ENCODE measurements at places on chromosomes 16 and 17. TPM values are rescaled to one million over a fixed set of nuclear protein-coding genes. Genes with fewer than 3 reads are reported as not detected.

NATD1 gene
- 5.4 TPM for total RNA-seq

TNS4 gene
- 23.5 TPM for total RNA-seq

CHTF18 gene
- total RNA-seq: 77.8 TPM

HS3ST3B1 gene
- total RNA-seq: not detected

MPP3 gene
- 17.4 TPM for total RNA-seq

PRM3 gene
- total RNA-seq: not detected

- no peaks in the 10 kb centered on the region for H3K4me1 ChIP-seq
- H3K4me3 ChIP-seq: no peak overlapping the region
- H3K36me3 ChIP-seq: no peaks in the 10 kb centered on the region
- peak; percentile 30 for DNase-seq
- H3K27ac ChIP-seq: no peak overlapping the region
- H3K27me3 ChIP-seq: no peaks in the 10 kb centered on the region
Observed at GRCh38 chr16:88437367-88437964, 15.6 kb upstream of the ZFPM1 start.

DNA sequence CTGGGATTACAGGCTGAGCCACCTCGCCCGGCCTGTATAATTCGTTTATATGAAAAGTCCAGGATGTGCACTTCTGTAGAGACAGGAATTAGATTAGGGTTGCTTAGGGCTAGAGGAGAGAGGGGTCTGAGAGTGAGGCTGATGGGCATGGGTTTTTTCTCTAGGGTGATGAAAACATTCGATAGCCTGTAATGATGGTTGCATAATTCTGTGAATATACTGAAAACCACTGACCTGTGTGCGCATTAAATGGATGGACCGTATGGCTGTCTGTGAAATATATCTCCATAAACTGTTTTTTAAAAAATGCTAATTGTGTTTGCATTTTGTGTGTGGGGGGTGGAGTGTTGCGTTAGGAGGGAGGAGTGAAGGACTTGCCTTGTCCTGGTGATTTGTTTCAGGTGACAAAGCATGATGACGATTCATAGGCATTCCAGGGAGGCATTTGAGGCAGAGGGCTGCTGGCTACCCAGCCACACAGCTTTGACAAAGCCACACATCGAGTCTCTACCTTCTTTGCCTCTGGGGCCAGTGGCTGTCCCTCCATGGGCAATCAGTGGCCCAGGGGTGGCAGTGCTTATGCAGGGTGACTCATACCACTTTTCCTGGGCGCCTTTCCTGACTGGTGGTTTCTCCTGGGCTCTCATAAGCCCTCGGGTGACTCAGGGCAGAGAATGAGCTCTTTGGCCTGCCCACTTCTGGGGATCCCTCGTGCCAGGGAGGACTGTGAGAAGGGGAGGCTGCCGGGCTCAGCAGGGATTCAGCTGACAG lies 148.5 kb upstream of the WSCD1 start:
- H3K4me1 ChIP-seq: no peaks in the 10 kb centered on the region
- no peak for DNase-seq
- peaks cover 77% of the 10 kb centered on the region for H3K27me3 ChIP-seq
- H3K36me3 ChIP-seq: no peaks in the 10 kb centered on the region
- no peak overlapping the region for H3K27ac ChIP-seq

DNA sequence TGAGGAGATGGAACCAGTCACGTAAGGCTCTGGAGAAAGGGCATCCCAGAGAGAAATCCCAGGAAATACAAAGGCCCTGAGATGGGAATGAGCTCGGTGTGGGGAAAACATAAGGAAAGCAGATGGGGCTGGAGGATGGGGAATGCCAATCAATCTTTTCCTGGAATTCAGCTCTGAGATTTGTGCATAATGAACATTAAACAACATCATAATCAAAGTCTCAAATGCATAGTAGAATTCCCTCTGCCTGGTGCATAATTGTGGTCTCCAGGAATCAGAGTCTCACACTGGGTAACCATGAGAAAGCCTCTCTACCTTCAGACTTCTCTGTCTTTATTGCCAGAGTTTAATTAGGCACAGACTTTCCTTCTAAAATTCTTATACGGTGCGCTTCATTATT lies 30.8 kb downstream of the OTOA start:
- DNase-seq: no peak
- H3K36me3 ChIP-seq: no peaks in the 10 kb centered on the region

GRCh38 chr17:44331249-44331760 lies 6.7 kb upstream of the SLC25A39 start:
- no peaks in the 10 kb centered on the region for H3K27me3 ChIP-seq
- H3K36me3 ChIP-seq: no peaks in the 10 kb centered on the region
- H3K27ac ChIP-seq: no peak overlapping the region
- DNase-seq: peak; percentile 74
- H3K4me1 ChIP-seq: peaks cover 11% of the 10 kb centered on the region

GRCh38 chr17:64117981-64118979 lies 11.7 kb downstream of the ERN1 start:
- H3K27ac ChIP-seq: 0 out of 2 replicates have a peak overlapping the region, but pooled peaks have one; percentile 86
- DNase-seq: no peak
- H3K4me3 ChIP-seq: no peak overlapping the region
- 0 out of 2 replicates have a peak, but pooled peaks cover 9% of the 10 kb centered on the region for H3K36me3 ChIP-seq
- no peaks in the 10 kb centered on the region for H3K27me3 ChIP-seq

GRCh38 chr16:86909359-86910160 lies 331.2 kb downstream of the FOXL1 start:
- peaks cover 99% of the 10 kb centered on the region for H3K27me3 ChIP-seq
- H3K4me3 ChIP-seq: no peak overlapping the region
- no peak overlapping the region for H3K27ac ChIP-seq
- no peaks in the 10 kb centered on the region for H3K36me3 ChIP-seq
- no peaks in the 10 kb centered on the region for H3K4me1 ChIP-seq

DNA sequence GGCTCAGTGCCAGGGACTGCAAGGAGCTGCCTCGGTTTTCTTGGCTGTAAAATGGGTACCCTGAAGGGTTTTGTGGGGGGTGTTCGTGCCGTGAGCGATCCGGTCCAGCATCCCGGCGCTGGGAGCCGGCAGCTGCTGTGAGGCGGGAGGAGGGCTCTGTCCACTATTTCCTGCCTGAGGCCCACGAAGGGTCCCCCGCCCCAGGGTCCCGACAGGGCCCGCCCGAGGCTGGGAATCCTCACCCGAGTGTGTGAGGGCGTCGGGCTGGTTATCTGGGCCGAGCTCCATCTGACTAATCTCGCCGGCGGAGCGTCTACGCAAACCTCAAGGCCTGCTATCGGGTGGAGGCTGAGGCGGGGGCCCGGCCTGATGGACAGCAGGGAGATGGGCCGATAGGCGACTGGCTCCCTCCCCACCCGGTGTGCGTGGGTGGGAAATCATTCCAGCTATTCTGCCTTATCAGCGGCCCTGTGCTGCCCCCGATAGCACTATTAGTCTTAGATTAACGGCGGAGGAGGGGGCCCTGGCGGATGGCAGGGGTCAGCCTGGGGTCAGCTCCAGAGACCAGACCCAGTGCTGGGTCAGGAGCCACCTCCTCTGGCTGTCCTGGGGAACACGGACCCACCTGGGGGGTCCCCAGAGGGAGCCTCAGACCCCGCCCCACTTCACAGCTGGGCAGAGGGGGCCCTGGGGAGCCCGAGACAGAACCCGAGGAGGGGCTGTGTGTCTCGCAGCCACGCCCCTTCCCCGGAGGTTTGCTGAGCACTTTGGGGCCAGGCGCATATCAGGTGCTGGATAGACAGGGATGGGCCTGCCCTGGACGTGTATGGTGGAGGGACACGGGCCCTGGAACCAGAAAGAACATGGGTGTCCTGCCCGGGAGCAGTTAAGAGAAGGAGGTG lies 44.7 kb downstream of the ZFPM1 start:
- no peaks in the 10 kb centered on the region for H3K36me3 ChIP-seq
- no peak overlapping the region for H3K4me3 ChIP-seq
- H3K4me1 ChIP-seq: no peaks in the 10 kb centered on the region

- no peak overlapping the region for H3K27ac ChIP-seq
- H3K4me3 ChIP-seq: no peak overlapping the region
- no peaks in the 10 kb centered on the region for H3K27me3 ChIP-seq
- no peak for DNase-seq
- H3K36me3 ChIP-seq: peaks cover 11% of the 10 kb centered on the region
Observed at GRCh38 chr17:63189930-63190329, 223.9 kb downstream of the TANC2 start.

- DNase-seq: no peak
- no peak overlapping the region for H3K4me3 ChIP-seq
- no peaks in the 10 kb centered on the region for H3K36me3 ChIP-seq
- no peak overlapping the region for H3K27ac ChIP-seq
- H3K27me3 ChIP-seq: no peaks in the 10 kb centered on the region
- H3K4me1 ChIP-seq: no peaks in the 10 kb centered on the region
Observed at GRCh38 chr17:2266045-2266864, 37.3 kb downstream of the SMG6 start.

DNA sequence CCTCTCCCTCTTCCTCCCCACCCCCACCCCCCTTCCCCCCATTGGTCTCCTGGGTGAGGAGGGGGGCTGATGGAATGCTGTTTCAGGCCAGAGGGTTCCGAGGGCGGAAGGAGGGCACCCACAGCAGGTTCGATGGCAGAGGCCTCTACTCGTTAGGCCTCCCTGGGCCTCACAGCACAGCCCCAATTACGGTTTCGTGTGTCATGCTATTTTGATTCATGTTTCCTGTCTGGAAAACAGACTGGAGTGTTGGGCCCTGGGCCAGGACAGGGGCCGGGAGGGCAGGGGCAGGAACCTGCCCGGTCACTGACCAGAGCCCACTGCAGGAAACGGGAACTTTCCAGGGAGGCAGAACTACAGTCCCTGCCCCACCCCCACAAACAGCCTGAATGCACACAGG lies 138.2 kb downstream of the C16orf95 start:
- no peak overlapping the region for H3K27ac ChIP-seq
- peaks cover 21% of the 10 kb centered on the region for H3K27me3 ChIP-seq
- DNase-seq: no peak

DNA sequence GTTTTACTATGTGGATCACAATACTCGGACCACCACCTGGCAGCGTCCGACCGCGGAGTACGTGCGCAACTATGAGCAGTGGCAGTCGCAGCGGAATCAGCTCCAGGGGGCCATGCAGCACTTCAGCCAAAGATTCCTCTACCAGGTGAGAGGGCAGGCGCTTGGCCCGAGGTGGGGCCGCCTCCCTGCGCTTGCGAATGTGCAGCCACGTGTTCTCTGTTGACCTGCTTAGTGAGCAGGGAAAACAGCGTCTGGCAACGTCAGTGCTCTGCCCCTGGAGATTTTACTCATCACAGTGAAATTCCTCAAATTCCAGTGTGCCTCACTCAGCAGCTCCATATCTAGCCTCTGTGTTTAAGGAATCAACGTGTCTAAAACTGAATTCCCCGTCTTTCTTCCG lies 33.4 kb upstream of the CLEC18A start:
- H3K27me3 ChIP-seq: no peaks in the 10 kb centered on the region
- peak overlapping the region; percentile 45 for H3K4me3 ChIP-seq

- H3K4me1 ChIP-seq: no peaks in the 10 kb centered on the region
- no peak overlapping the region for H3K27ac ChIP-seq
- H3K4me3 ChIP-seq: no peak overlapping the region
- DNase-seq: peak; percentile 19
Observed at GRCh38 chr17:57487573-57487972, 231.2 kb downstream of the MSI2 start.

DNA sequence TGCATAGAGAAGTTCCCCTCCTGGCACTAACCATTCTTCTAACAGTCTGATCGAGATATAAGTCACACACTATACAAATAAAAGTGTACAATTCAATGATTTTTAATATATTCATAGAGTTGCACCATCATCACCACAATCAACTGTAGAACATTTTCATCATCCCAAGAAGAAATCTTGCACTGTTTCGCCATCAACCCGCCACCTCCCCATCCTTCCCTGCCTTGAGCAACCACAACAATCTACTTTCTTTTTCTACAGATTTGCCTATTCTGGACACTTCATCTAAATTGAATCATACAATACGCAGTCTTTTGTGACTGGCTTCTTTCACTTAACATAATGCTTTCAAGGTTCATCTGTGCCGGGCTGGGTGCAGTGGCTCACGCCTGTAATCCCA lies 33.0 kb upstream of the GUCY2D start:
- H3K4me1 ChIP-seq: no peaks in the 10 kb centered on the region
- H3K36me3 ChIP-seq: no peaks in the 10 kb centered on the region
- no peak overlapping the region for H3K4me3 ChIP-seq
- DNase-seq: no peak
- H3K27me3 ChIP-seq: no peaks in the 10 kb centered on the region
- H3K27ac ChIP-seq: no peak overlapping the region

GRCh38 chr17:75619506-75620431 lies 13.5 kb upstream of the SMIM5 start:
- no peak overlapping the region for H3K4me3 ChIP-seq
- H3K27ac ChIP-seq: no peak overlapping the region
- DNase-seq: no peak
- no peaks in the 10 kb centered on the region for H3K36me3 ChIP-seq
- H3K4me1 ChIP-seq: no peaks in the 10 kb centered on the region

GRCh38 chr16:11181899-11182279 lies 74.1 kb downstream of the SOCS1 start:
- no peaks in the 10 kb centered on the region for H3K27me3 ChIP-seq
- H3K36me3 ChIP-seq: no peaks in the 10 kb centered on the region
- no peak overlapping the region for H3K4me3 ChIP-seq
- no peaks in the 10 kb centered on the region for H3K4me1 ChIP-seq

GRCh38 chr16:70156207-70156978 lies 17.2 kb upstream of the CLEC18C start:
- no peak overlapping the region for H3K27ac ChIP-seq
- no peak overlapping the region for H3K4me3 ChIP-seq
- H3K27me3 ChIP-seq: no peaks in the 10 kb centered on the region
- no peaks in the 10 kb centered on the region for H3K4me1 ChIP-seq

GRCh38 chr16:29857133-29857760 lies 5.8 kb downstream of the CDIPT start:
- H3K4me1 ChIP-seq: peaks cover 9% of the 10 kb centered on the region
- no peak for DNase-seq

Data from PC-9 (cell line).